NCI-H2081 (cell line): ENCODE measurements at places on chromosomes 2 and 18.
A peak's percentile ranks its signal among the peaks of the same experiment; 100 is the strongest.

DNA sequence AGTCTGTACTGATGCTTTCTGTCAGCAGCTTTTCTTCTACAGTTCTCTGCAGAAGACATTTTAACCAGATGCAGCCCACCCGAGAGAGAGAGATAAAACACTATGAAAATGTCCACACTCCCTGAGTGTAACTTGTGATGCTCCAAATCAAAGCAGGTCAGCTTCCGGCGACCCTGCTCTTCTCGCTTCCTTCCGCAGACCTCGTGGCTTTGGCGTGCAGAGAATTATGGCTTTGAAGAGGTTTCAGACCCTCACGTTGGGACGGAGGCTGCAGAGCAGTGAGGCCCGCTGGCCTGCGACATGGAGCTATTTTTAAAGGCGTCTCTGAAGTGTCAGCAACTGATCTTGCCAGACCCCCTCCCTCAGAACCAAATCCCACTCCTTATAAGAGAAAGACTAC lies 41.8 kb downstream of the TMEM163 start:
- no peak for DNase-seq

GRCh38 chr2:80073134-80073561 lies 231.4 kb downstream of the LRRTM1 start:
- DNase-seq, result peak; percentile 70

DNA sequence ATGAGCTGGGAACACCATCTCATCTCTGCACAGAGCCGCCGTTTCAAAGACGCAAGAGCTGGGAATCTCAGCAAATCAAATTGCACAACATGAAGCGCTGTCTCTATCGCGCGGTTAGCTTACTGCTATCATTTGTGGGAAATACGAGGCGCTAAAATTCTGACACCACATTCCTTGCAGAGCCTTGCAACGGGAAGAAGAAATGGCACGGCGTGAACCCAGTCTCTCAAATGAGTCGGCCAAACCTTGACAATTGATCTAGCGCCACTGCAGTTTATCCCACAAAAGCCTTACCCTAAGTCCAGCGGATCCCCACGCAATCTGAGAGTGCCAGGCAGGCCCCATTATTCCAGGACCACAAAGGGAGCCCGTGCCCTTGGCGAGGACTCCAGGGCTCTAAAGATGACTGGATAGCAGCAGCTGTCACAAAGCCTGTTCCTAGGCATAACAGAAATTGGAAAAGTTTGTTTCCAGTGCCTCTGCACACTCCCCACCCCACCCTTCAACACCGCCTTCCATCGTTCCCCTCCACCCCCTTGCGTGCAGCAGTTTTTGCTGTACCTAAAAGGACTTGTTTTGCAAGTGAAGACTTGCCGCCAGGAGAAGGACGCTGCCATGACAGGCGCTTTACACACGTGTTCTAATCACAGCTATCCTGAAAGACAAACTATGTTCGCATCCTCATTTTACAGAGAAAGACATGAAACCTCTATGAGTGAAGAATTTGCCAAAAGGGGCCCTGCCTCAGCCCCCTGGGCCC lies 252.4 kb downstream of the EIPR1 start:
- DNase-seq, result peak; percentile 9

DNA sequence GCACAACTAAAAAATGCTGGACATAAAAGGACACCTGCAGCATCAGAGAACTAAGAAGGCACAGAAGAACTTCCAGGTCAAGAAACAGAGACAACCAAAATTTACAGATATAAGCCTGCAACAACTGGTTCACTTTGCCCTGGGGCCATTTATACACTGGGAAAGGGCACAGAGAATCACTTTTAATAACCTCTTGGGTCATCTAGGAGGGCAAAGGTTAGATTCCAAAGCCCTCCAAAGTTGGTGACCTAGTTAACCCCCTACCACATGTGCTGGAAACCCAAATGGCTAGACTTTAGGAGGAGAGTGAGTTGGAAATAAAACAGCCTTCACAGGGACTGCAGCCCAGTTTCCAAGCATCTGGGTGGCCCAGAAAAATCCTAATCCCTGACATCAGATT lies 3.3 kb downstream of the RNU4ATAC start:
- DNase-seq, result no peak

DNA sequence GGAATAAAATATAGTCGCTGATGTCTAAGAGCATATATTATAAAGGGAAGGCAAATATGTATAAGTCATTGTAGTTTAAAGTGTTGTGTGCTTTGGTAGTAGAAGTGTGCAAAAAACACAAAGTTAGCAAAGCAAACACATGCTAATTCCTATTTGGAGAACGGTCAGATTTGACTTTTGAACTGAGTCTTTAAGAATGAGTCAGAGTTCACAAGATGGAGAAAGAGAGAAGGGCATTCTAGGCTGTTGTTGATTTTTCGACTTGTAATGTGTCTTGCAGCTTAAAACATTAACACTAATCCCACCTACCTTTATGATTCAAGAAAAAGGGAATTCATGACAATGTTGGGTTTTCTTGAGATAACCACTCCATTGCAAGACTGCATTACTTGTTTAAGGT lies 98.1 kb downstream of the CRIM1 start:
- DNase-seq, result no peak

DNA sequence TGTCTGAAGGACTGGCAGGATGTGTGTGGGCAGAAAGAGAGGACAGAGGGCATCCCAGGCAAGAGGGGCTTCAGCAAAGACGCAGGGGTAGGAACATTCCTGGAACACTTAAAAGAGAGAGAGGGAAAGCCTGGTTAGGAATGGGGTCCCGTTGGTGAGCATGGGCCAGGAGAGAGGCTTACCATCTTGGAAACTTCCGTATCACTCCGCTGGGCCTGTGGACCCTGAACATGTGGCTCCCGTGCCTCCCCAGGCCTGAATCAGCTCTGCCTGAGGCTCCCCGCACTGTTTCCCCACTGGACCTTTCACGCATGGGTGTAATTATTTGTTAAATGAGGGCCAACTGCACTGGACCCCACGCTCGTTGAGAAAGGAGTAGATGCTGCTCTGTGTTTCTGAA lies 191.1 kb upstream of the GLI2 start:
- DNase-seq, result no peak
